ENCODE measurements at places on chromosomes 3 and 15.

DNA sequence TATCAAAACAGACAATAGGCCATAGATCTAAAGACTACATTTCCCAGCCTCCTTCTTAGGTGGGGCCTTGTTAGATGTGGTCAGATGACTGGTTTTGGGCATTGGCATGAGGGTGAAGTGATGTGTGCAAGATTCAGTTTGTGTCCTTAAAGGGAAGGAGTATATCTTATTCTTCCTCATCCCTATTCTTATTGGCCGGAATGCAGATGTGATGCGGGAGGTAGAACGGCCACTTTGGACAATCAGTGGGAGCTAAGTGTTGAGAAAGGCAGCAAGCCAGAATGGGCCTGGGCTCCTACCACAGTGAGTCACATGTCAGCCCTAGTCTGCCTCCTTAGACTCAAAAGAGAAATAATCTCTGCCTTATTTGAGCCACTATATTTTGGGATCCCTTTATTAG, 89.8 kb upstream of the MEX3B start:
- DNase-seq: no peak

GRCh38 chr3:127735767-127736693, 63.3 kb downstream of the ABTB1 start:
- no peak for DNase-seq

- DNase-seq: no peak
These were observed 424.7 kb upstream of the THBS1 start for GRCh38 chr15:39156166-39156565.

DNA sequence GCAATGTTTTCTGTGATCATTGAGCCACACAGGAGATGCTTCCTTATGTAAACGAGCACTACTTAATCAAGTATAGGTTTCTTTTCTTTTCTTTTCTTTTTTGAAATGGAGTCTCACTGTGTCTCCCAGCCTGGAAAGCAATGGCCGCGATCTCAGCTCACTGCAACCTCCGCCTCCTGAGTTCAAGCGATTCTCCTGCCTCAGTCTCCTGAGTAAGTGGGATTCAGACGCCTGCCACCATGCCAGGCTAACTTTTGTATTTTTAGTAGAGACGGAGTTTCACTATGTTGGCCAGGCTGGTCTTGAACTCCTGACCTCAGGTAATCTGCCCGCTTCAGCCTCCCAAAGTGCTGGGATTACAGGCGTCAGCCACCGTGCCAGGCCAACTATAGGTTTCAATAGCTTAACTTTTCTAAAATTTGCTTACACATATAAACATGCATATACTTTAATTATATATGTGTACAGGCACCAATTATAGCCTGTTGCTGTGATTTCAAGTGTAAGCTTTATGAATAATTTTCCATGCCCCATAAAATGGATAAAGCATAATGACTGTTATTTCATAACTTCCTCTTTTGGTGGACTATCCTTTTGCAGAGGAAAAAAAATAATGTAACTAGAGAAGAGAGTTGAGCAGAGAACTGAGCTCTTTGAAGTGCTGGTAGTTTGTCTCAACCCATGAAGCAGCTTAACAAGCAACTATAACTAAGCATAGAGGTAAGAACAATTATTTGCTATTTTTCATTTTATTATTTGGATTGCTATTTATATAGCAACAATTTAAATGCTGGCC, 24.8 kb upstream of the MBNL1 start:
- DNase-seq: no peak

DNA sequence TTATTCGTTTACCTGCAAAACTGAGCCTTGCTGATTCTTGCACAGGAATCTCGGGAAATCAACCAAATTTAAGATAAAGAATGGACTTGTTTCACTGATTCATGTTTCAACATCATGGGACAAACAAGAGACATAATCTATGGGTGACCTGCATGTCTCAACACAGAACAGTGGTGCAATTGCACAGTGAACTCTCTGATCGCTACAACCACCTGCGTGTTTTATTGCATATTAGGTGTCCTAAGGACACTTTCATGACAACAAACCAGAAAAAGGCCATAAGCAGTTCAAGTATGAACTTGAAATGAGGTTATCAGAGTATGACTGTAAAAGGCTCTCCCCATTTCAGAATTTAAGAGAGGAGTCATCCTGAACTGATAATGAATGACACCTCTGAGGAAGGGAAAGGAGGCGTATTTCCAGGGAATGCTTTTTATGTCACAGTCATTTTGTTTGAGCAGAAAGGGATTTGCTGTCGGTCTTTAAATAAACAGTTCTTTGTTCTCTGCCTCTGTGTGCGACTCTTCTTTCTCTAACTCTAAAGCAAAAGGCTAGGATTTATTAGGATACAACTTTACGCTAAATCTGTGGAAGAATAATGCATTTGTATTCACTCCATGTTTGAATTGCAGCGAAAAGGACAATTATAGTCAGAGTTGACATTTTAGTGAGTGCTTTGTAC, 167.2 kb downstream of the RBMS3 start:
- no peak for DNase-seq

GRCh38 chr3:149267565-149267964, 45.9 kb upstream of the CP start:
- no peak for DNase-seq

DNA sequence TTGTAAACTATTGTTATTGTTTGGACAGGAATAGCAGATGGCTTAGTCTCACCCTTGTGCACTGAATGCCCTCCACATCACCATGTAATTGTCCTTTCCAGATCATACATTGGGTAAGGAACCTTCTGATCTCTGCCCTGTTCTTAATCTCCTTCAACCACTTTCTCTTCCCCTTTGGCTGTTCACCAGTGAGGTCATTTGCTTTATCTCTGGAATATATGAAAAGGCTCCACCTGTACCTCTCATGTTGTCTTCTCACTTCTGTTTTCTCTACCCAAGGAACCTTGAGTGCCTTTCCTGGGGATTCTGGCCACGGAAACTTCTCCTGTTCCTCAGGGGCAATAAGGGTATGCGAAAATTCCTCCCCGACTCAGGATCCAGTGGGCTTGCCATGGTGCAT, 28.5 kb downstream of the MCTP2 start:
- no peak for DNase-seq

DNA sequence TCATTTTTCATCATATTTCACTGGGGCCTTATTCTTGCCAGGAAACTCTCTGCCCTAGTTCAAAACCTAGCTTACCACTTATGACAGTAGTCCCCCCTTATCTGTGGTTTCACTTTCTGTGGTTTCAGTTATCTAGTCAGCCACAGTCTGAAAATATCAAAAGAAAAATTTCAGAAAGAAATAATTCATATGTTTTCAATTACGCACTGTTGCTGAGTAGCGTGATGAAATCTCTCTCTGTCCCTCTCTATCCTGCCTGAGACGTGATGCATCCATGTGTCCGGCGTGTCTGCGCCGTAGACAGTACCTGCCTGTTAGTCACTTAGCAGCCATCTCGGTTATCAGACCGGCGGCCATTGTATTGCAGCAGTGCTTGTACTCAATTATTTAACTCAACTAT, 369.9 kb upstream of the MCTP2 start:
- DNase-seq: no peak

GRCh38 chr3:46695177-46695961, 1.9 kb upstream of the ALS2CL start:
- no peak for DNase-seq

DNA sequence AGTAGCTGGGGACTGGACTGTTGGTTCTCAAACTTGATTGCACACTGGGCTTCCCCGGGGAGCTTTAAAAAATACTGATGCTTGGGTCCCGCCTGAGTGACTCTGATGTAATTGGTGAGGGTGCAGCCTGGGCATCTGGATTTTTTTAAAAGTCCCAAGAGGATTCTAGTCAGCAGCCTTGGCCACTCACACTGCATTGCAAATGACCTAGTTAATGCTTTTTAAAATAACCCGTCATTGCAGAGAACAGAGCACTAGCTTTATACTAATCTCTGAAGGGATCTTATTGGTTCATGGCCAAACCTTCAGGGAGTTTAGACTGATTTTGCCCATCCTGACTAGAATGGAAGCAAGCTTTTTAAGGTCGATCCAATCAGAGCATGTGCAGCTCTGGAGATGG, 310.6 kb upstream of the PROK2 start:
- DNase-seq: no peak

DNA sequence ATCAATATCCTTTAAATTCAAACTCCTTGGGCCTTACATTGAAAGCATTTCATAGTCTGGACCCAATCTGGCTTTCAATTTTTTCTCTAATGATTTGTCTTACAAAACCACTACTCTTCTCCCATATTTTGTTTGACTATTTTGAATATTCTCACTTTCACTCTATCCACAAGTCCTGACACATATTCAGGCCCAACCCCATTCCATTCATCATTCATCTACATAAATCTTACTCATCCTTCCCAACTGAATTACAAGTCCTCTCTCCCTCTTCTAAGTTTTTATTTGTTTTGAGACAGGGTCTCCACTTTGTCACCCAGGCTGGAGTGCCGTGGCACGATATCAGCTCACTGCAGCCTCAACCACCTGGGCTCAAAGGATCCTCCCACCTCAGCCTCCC, 43.6 kb downstream of the TOP2B start:
- no peak for DNase-seq

DNA sequence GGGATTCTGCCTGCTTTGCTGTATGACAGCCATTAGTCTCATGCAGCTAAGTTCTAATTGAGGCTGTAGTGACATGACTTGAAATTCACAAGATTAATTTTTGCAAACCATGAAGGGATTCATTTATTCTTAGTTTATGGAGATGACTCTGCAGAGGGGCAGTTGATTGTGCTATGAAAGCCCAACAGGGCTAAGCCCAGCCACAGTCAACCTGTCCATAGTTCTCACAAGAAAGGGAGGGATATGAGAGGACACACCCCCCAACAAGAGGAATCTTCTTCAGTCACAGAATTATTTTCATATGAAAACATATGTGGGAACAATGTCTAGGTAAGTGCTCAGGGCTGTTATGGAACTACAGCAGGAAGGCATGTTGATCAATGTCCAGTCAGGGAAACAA, 61.9 kb upstream of the ABHD17C start:
- DNase-seq: no peak

- DNase-seq: no peak
These were observed 335.0 kb downstream of the GRM7 start for GRCh38 chr3:7195934-7196333.

DNA sequence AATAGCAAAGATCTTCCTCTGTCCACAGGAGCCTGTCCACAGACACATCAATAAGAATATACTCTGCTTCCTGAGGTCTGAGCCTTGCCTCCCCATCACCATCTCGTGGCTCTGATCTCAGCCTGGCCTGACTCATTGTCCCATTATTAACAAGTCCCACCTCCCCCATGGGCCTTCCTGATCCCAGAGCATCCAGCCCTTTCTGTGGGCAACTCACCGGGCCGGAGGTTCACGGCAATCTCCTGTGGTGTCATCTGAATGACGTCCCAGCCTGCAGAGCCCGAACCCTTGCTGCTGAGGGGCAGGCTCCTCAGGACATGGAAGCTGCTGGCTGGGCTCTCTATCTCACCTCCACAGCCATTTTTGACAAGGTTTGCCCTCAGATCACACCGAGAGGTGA, 28.1 kb downstream of the ITGB5 start:
- DNase-seq: no peak

DNA sequence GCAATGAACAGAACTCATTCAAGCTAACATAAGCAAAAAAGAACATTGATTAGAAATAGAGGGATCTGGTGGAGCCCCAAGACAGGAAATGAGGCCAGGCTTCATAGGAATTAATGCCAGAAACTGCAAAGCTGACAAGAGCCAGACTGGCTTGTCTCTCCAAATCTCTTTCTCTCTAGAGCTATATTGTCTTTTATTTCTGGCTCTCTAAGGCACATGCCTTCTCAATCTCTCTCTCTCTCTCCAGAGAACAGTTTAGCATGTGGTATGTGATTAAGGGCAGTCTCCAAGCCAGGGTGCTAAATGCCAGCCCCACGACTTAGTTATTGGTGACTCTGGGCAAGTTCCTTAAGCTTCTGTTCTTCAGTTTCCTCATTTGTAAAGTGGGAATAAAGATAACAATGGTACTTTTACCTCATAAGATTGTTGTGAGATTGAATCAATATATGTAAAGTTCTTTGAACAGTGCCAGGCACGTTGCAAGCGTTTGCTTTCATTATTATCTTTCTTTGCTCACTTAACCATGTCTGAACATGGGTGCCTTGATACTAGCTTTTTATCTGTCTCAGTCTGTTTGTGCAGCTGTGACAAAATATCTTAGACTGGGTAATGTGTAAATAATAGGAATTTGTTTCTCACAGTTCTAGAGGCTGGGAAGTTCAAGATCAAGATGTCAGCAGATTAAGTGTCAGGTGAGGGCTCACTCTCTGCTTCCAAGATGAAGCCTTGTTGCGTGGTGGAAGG, 123.2 kb downstream of the BDH1 start:
- no peak for DNase-seq

DNA sequence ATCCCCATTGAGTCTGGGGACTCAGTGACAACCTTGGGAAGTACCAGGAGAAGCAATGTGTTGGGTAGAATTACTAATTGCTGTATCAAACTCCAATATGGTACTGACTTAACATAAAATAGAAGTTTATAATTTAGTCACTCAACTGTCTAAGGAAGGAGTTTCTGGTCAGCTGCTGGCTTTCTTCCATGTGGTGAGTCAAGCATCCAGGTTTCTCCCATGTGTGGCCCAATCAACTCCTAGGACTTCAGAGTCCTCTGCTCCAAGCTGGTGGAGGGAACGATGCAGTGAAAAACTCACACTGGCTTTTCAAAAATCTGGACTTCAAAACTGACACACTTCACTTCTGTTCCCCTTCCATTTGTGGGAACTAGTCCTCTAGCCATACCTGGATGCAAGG, 25.2 kb downstream of the WNT5A start:
- DNase-seq: no peak

DNA sequence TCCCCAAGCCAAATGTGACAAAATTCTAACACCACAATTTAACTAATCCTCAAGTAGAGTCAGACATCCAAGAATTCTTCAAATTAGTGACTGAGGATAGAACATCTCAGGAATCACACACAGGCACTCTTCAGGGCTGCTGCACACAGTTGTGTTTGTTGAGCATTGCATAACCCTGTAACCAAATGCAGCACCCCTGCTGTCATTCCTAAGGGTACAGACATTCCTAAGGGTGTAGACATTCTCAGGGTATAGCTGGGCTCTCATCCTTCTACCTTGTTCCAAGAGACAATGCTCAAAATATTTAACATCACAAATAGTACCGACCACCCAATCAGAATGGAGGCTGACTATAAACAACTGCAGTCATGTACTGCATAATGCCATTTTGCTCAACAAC, 107.1 kb upstream of the UBE2E2 start:
- no peak for DNase-seq

GRCh38 chr15:58551764-58552504, 120.1 kb downstream of the LIPC start:
- no peak for DNase-seq

DNA sequence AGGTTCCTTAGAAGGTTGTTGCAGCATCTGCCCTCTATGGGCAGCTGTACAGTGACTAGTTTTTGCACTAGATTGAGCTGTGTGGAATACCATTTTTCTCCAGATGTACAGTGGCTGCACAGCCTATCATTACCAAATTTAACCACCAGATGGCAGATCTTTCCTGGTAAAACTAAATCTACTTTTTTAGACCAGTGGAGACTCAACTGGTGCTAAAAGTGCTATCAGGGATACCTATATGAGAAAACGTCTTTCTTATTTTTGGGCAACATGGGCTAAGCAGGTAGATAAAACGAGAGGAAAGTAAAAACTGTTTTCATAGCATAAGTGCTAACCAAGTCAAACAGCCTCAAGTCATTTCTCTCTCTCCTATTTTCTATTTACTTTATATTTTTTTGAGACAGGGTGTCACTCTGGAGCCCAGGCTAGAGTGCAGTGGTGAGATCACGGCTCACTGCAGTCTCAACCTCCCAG, 21.2 kb downstream of the IGSF10 start:
- peak; percentile 50 for DNase-seq
